Dermis lymphatic vessel endothelial cell (primary cell): ENCODE measurements at places on chromosomes 13 and 19. TPM values are rescaled to one million over a fixed set of nuclear protein-coding genes. Genes with fewer than 3 reads are reported as not detected.

GAMT gene
- 6.0 and 6.6 TPM in 2 replicates for total RNA-seq

CEACAM5 gene
- total RNA-seq = not detected in 2 replicates

PAN3 gene
- total RNA-seq = 28.0 and 30.9 TPM in 2 replicates

ZNF414 gene
- total RNA-seq = 2.9 and 4.6 TPM in 2 replicates

KRTDAP gene
- not detected in 2 replicates for total RNA-seq

ZNF91 gene
- 10.8 and 11.2 TPM in 2 replicates for total RNA-seq

SBK3 gene
- 0.22 and 0.26 TPM in 2 replicates for total RNA-seq

IGFL2 gene
- not detected in 2 replicates for total RNA-seq

FCGBP gene
- total RNA-seq = 0.11 and 0.17 TPM in 2 replicates
